ENCODE measurements at places on chromosomes 7 and 10.

DNA sequence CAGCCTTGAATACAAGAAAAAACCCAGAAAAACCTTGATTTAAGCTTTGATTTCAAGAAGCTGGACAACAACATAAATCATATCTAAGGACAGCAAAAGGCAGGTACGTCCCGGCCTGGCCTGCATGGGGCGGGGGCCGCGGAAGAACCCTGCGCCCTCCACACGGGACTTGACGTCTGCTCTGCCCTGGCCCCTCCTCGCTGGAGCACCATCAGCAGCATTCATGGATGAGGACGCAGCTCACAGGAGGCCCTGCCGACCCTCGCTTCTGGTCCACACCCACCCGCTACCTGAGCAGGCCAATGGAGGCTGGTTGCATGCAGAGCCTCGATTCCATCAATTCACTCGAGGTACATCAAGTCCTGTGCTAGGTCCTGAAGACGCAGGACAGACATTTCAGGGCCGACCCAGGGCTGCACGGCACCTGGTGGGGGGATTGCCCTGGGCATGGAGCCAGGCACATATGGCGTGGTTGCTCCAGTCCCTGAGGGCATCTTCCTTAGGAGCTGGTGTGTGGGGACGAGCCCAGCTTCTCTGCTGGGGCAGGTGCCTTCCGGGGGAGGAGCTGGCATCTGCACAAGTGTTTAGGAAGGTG is 63.1 kb upstream of the NKX6-2 start:
- no peak for DNase-seq

- no peak for DNase-seq
Observed at GRCh38 chr10:117175215-117175900, 21.9 kb upstream of the KCNK18 start.

GRCh38 chr10:103820101-103821062 is 35.0 kb downstream of the SH3PXD2A start:
- DNase-seq: peak; percentile 77

DNA sequence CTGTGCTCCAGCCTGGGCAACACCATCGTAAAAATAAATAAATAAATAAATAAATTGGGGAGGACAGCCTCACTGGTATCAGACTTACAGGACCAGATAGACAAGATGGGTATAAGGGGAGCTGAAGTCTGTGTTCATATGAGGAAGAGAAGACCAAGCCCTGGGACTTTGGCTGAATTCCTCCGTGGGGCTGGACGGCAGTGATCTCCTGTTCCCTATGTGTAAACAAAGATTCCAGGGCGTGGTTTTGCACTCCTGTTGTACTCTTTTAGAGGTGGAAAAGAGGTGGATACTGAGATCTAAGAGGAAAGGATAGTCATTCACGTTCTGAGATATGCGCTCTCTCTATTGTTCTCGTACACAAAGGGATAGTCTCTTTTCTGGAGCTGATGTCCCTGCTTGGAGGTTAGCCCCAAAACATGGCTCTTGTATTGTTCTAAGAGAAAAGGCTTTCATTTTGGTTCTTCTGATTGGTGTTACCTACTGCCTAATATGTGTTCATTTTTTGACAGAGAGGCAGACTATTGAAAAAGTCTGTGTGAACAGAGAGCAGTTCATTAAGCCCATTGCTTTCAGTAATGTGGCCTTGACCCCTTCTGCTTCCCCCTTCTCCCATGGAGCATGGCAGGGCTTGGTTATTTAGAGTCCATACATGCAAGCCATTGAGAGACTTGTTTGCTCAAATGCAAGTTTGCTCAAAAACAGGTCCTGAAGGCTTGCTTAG is 12.3 kb downstream of the KCTD7 start:
- DNase-seq: no peak

- no peak for DNase-seq
Observed at GRCh38 chr7:44898039-44898438, 12.7 kb upstream of the PURB start.

GRCh38 chr7:38704041-38704547 is 72.9 kb upstream of the AMPH start:
- no peak for DNase-seq

GRCh38 chr7:100029596-100029995 is 14.2 kb downstream of the ZKSCAN1 start:
- no peak for DNase-seq

- DNase-seq: no peak
Observed at GRCh38 chr7:159040912-159041711, 103.6 kb downstream of the VIPR2 start.

DNA sequence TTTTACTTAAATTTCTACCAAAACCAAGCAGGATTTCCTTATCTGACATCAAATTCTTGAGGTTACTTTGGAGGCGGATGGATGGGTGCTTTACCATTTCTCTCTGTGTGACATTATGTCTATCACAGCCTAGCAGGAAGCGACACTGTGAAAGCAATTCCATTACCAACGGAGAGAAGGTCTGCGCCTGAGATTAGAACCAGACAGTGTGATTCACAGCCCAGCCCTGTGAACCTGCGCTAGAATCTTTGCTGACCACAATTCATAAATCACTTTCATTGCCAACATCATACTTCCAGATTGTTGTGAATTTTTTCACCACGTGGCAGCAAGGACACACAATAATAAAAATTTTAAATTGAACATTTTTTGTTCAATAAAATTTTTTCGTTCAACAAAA is 126.5 kb downstream of the CUBN start:
- no peak for DNase-seq

DNA sequence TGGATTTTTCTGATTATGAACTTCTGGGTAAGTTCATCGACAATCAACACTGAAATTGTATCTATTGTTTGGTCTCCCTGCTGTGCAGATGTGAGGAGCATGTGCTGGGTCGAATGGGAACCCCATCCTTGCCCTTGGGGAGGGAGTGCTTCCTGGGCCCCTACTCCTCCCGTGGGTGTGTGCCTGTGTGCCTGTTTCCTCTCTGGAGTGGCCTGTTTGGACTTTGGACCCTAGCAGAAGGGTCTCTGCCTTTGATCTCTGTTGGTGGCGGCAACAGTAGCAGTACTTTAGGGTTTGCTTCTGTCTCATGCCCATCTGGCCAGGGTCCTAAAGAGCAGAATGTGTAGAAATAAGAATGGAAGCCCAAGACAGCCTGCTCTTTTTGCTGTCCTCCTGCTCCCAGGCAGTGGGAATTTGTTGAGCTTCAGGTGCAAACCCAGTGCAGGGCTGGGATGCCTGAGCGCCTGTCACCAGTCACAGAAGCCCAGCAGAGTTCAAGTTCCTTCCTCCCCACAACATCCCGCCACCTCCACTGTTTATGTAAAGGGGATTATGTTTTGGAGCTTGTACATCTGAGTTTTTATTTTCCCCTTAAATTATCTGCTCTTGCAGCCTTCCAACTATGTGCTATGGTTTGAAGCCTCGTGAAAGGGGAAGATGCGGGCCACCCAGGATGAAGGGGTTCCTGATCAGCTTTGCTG is 1.5 kb upstream of the TACR2 start:
- DNase-seq: no peak

- DNase-seq: peak; percentile 38
Observed at GRCh38 chr7:156764016-156764669, 123.6 kb downstream of the RNF32 start.

DNA sequence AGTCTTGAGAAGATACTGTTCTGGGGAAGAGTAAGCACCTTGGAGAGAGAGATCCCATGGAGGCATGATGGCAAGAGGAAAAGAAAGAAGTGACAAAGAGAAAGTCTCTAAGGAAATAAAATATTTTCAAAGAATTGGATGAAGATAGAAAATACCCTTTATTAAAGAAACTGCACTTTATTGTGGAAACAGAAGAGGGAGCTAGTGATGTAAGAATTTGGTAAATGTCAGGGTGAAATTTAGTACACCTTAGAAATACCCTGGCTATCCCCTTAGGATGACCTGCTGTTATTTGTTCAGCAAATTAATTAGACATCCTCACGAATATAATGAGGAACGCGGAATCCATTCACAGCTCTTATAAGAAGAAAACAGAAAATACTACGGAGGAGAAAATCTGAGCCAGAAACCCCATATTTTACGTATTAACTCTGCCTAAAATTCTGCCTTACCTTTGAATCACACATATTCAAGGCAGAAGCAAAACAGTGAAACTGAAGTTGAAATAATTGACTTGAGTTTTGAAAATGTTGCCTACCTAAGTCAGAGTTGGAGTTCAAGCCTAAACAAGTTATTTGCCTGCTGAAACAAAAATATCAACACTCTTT is 90.7 kb downstream of the TFPI2 start:
- DNase-seq: no peak

- no peak for DNase-seq
Observed at GRCh38 chr7:99115379-99115778, 28.5 kb downstream of the SMURF1 start.

DNA sequence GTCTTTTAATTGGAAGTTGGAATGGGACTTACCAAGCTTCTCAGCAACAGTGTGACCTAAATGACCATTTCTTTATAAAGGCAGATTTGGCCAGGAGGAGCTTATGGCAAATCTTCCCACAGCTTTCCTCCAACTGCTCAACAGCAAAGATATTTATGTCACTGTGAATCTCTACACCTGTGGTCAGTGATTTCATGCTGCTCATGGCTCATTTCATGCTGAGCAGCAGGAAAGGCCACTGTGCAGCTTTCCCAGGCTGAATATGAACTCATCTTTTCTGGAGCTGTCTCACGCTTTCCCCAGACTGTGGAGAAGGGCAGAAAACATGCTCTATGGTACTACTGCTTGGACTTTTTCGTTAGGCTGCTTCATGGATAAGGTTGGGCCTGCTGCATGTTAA is 29.8 kb downstream of the CALCR start:
- no peak for DNase-seq

Measured in NCI-H446 treated with DMSO at 0.1 percent for 48 hours (cell line).